NCI-H446 (cell line): ENCODE measurements at places on chromosomes 2 and 18.

GRCh38 chr2:187174582-187174981 is 273.5 kb downstream of the CALCRL start:
- DNase-seq, result no peak

- DNase-seq, result no peak
Measured at GRCh38 chr2:121873864-121874263, 118.4 kb downstream of the TSN start.

DNA sequence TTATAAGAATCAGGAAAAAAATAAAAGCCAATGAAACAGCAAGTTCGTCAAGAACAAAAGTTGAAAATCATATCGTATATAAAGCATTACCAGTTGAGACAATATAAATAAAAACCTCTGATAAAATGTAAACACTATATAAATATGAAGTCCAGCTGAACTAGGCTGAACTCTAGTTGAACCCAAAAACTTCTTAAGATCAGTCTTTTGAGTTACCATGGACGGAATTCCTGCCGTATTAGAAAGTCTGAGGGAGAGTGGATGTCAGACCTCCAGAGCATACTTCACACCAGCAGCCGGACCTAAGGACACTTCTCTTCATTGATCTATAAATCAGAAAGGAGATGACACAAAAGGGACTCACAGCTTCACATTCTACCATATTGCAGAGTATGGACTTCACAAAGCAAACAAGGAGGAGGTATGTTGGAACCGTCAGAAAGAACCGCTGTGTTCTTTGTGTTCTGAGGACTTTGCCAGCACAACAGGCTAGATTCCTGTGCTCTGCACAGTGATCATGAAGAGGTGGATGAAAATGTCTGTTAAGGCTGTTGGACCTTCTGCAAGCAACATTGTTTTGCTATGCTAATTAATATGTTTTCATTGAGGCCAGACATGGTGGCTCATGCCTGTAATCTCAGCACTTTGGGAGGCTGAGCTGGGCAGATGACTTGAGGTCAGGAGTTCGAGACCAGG is 67.2 kb upstream of the SP5 start:
- DNase-seq, result no peak

GRCh38 chr2:33123216-33123615 is 176.5 kb downstream of the LTBP1 start:
- no peak for DNase-seq

DNA sequence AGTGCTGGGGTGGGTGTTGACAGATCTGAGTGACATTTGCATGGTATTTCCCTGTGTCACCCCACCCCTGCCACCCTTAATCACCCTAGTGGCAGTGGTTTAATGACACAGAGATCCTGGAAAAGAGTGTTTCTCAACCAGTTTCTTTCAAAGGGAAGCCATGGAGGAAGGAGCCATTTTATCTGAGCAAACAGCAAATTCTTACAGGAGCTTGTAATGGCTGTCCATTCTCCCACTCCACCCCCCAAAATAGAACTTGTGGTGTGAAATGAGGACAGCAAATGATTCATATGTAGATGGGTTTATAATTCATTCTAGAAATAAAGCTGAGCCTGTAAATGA is 51.5 kb downstream of the CDC42EP3 start:
- DNase-seq, result no peak

GRCh38 chr18:3442919-3443318 is 7.1 kb upstream of the TGIF1 start:
- no peak for DNase-seq

GRCh38 chr18:79203017-79203605 is 133.9 kb downstream of the ATP9B start:
- no peak for DNase-seq

- DNase-seq, result no peak
Measured at GRCh38 chr18:1930291-1931270, 640.7 kb downstream of the METTL4 start.
